Stimulated activated CD4-positive, alpha-beta T cell treated with anti-CD3 and anti-CD28 coated beads, TNF-alpha, amount 100 ng/mL, for 24 hours (primary cell): ENCODE measurements at places on chromosomes 7 and 10.

GRCh38 chr10:11010582-11010981, 7.1 kb upstream of the CELF2 start:
- no peak for DNase-seq

DNA sequence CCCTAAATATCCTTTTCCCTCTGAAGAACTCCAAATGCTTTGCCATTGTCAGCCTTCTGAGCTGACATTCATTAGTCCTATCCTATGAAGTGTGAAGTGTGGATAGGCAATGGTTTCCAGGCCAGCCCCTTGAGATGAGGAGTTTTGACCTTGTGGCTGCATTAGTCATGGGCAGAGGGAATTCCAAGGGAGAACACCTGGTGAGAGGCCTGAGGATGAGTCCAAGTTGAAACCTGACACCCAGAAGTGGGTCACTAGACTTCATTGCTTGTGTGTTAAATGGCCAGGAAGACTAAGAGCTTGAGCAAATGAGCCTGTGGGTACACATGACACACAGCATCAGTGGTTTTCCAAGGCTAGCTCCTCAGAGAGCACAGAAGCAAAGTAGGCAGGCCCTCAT, 260.8 kb downstream of the SKAP2 start:
- DNase-seq, result no peak

- DNase-seq, result no peak
These were observed 43.4 kb downstream of the CAMK2B start for GRCh38 chr7:44281811-44282600.

DNA sequence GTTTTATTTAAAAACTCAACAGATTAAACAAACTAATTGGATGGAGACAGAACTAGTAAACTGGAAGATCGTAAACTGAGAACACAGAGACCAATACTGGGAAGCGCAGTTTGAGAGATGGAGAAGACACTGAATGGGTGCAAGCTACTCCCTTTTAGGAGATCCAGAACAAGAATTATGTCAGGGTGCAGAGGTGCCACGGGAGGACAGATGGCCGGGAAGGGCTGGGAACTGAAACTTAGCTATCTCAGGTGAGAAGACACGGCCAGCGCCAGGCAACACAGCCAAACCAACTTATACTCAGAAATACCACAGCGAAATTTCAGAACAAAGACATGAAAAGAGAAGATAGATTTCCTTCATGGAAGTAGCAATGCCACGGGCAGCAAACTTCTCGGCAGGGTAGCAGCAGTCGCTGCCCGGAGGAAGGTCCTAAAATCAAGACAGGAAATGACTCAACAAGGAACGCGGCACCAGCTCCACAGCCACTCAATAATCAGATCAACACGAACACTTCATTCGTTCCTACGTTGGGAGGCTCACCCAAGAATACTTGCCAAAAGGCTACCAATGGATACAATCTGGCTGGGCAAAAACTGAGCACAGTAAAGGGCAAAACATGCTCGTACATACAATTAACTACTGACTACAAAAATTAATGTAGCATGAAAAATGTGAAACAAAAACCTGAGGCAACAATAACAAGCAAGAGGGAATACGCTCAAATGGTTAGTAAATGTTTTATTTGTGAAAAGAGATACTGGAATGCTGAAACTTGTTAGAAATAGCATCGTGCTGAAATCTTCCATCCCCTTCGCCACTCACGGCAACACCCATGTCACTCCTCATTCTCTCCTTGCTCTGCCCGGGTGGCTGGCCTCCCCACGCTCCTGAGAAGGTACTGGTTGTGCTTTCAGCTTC, 2.2 kb upstream of the LRRC27 start:
- no peak for DNase-seq

- DNase-seq, result no peak
These were observed 1.8 kb upstream of the VSIR start for GRCh38 chr10:71774916-71775702.

DNA sequence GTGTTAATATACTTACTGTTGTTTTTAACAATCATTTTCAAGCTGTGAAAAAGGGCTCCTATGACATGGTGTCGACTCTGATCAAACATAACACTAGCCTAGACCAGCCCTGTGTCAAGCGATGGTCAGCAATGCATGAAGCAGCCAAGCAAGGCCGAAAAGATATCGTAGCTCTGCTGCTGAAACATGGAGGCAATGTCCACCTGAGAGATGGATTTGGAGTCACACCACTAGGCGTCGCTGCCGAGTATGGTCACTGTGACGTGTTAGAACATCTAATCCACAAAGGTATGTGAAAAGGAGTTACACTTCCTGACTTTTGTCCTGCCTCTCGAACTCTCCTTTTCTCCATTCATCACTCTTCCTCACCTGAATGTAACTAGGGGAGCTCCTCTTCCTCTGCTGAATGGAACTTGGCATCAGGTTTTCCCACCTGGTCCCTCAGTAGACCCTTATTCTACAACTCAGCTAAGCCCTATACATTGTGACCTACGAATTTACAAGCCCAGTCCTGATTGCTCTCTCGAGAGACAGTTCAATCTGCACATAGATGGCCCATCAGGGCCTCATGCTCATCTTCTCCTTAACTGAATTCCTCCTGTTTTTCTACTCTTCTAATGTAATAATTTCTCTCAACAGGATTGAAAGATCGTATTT, 23.0 kb downstream of the ASB15 start:
- peak; percentile 29 for DNase-seq

DNA sequence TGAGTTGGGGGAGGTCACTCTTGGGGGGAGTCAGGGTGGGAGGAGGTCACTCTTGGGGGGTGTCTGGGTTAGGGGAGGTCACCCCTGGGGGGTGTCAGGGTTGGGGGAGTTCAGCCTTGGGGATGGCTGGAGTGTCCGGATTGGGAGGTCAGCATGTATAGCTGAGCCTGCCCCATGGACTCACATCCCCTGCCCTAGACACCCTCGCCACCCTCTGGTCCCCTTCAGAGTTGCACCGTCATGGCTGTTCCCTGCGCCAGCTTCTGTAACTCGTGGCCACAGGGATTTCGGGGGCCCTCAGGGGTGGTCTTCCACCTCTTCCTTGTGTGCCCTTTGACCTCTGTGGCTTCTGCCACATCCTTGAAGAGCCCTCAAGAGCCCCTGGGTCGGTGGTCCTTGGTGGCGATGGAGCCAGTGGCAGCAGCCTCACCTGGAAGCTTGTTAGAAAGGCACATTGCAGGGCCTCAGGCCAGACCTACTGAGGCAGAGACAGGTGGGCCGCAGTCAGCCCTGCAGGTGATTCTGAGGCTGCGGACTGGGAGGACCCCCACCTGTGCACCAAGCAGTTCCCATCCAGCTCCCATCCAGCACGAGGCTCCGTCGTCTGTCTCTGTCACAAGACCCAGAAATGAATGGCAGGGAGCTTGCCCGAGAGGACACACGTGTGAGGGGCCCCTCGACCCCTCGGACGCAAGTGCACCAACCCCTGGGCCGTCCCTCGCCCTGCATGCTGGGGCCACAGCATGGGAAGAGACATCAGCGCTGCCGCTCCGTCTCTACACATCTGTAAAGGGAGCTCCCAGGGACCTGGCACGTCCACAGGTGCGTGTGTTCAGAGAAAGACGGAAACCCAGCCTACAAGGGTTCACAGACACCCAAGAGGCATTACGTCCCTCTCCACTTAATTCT, 44.7 kb upstream of the SUN1 start:
- DNase-seq, result no peak

DNA sequence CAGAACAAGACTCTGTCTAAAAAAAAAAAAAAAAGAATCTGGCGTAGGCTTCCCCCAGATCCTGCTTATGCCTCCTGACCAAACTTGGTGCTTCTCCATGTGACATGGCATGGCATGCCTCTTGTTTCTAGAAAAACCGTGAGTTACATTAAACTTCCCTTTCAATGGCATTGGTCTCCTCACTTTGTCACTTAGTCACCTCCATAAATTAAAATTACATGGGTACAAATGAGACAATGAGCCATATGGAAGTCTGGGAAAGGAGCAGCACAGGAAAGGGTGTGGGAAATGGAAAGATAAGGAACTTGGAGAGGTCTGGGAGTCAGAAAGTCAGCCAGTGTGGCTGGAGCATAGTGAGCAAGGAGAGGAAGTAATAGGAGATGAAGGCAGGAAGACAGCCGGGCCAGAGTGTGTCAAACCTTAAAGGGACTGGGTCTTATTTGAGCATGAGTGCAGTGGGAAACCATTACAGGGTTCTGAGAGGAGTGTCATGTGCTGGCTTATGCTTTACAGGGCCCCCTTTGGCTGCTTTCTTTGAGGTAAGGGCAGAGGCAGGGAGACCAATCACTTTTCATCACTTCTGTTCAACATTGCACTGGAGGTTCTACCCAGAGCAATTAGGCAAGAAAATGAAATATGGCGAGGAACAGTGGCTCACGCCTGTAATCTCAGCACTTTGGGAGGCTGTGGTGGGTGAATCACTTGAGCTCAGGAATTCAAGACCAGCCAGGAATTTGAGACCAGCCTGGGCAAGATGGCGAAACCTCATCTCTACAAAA, 21.3 kb upstream of the ZMIZ2 start:
- no peak for DNase-seq

GRCh38 chr7:6382817-6383216, 64.9 kb downstream of the DAGLB start:
- DNase-seq, result no peak

DNA sequence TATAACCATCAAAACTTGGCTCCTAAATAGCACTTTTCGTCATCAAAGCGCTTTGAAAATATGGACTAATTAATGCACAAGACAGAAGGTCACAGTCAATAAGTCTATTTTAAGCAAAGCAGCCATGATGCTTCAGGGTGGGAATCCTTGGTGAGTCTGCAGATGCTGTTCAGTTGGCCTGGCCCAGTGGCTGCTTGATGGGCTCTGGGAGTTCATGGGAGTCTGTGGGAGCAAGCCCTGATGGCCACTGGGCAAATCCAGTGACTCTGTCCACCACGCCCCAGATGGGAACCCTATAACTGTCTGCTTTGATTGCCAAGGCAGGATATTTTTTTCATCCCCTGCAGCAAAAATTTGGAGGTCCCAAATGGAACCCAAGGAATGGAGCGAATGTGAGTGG, 95.7 kb upstream of the CTBP2 start:
- DNase-seq, result no peak

DNA sequence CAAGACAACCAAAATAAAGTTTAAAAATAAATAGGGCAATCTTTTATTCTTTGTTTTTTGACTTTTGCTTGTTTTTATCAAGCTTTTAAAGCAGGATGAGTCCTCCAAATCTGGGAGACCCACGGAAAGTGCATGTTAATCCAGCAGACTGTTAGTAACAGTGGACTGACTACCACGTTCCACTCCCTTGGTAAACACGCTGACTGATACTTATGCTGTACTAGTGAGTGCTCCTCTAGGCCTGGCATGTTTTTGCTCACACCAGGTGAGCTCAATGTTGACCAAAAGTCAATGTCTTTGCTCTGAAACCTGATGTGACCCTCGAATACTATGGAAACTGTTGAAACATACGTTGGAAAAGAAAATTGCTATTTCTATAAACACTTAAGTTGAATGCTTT, 88.4 kb downstream of the KIAA1549 start:
- no peak for DNase-seq

DNA sequence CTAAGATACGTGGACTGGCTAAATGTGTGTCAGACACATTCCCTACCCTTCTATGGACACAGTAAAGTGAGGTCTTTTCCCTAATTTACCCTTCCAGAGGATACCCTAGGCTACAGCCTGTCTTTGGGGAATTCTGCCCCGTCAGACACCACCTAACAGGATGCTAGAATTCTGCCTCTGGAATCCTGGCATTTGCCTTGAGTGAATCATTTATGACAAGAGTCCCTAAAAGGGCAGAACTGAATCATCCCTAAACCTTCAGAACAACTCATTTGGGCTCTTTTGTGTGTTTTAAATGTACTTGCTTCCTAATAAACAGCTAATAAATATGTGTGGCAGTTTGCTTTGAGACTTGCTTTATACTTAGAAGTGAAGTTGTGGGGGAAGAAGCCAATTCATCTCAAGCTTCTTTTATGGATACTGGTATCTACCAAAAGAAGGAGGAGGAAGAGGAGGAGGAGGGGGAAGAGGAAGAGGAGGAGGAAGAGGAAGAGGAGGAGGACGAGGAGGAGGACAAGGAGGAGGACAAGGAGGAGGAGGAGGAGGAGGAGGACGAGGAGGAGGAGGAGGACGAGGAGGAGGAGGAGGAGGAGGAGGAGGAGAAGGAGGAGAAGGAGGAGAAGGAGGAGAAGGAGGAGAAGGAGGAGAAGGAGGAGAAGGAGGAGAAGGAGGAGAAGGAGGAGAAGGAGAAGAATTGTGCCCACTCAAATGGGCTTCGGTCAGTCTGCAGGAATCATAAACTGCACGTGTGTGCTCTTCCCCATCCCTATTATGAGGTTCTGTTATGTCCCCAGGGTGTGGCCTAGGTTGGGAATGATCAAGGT, 27.1 kb downstream of the PARP12 start:
- no peak for DNase-seq

DNA sequence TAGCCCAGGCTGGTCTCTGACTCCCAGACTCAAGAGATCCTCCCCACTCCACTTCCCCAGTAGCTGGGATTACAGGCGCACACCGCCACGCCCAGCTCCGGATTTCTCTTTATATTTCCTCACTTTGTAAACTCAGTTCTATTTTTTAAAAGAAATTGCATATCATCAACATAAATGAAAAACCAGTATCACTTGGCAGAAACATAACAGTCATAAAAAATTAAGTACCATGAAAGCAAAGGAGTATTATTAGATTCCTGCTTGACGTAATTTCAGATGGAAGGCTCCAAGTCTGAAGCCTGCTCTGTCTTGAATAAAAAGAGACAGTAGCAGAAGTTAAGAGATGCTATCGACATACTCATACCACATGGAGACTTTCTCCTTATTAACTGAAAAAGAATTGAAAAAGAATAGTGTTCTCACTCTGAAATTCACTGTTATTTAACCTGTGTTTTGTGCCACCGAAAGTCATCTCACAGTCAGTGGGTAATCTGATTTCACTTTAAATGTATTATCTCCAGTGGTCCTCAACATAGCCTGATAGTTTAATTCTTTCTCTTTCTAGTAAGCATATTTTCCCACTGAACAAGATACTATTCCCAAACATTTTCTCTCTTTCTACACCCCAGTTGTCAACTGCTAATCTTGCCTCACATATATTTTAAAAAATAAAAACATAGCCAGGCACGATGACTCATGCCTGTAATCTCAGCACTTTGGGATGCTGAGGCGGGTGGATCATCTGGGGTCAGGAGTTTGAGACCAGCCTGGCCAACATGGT, 40.3 kb upstream of the ADRB1 start:
- no peak for DNase-seq

- DNase-seq, result no peak
These were observed 33.8 kb downstream of the PANK1 start for GRCh38 chr10:89611282-89611681.

GRCh38 chr10:119268871-119269506, 61.6 kb downstream of the GRK5 start:
- no peak for DNase-seq

GRCh38 chr7:76282344-76283253, 19.9 kb upstream of the HSPB1 start:
- no peak for DNase-seq

DNA sequence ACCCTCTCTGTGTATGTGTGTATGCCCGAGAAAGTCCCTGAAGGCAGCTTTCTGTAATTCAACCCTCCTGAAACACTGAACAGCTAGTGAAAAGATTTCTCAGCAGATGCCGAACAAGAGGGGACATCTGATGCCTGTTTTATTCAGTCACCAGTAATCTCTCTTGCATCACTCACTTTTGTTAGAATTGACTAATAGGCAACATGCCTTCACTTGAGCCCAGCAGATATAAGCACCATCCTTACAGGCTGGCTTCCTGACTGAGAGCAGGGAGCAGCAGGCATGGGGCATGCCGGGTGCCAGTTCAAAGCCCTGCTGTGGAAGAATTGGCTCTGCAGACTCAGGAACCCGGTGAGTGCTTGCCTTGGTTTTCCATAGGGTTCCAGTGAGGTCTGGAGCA, at the start of gene ABCA13:
TSS of gene ABCA13 (plus strand) at position 257 of the 400 bp plus-strand sequence. CDS start at position 283, 26 bp downstream.
- DNase-seq, result no peak
